Hepatocyte (in vitro differentiated cells): ENCODE measurements at places on chromosomes 16 and 17. TPM values are rescaled to one million over a fixed set of nuclear protein-coding genes. Genes with fewer than 3 reads are reported as not detected.

The LPO gene
- 0.24 and 1.0 TPM in 2 replicates for total RNA-seq

- peak overlapping the region; percentile 74 for H3K4me3 ChIP-seq
- H3K27me3 ChIP-seq: no peaks in the 10 kb centered on the region
- peaks cover 14% of the 10 kb centered on the region for H3K4me1 ChIP-seq
- H3K36me3 ChIP-seq: no peaks in the 10 kb centered on the region
- H3K27ac ChIP-seq: peak overlapping the region; percentile 99
- DNase-seq: peak; percentile 67
These were observed 485 bp downstream of the DNAJA3 start for GRCh38 chr16:4426021-4426684.

DNA sequence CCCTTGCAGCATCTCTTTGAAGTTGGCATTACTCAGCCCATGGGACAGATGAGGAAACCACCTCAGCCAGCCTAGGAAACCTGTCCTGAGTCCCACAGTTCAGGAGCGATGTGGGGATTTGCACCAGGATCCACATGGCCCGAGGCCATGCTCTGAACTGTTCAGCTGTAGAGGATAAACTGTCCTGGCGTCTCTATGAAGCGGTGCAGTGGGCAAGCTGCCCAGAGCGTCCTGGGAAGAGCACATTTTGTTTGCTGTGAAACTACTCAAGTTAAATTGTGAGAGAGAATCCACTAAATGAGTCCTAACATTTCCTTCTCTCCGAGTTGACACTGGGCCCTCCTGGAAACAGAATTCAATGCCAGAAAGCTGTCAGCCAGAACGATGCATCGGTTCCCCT, 276.6 kb upstream of the TNRC6C start:
- peak overlapping the region; percentile 27 for H3K27ac ChIP-seq
- peaks cover 8% of the 10 kb centered on the region for H3K4me1 ChIP-seq
- no peak overlapping the region for H3K4me3 ChIP-seq
- no peaks in the 10 kb centered on the region for H3K36me3 ChIP-seq

DNA sequence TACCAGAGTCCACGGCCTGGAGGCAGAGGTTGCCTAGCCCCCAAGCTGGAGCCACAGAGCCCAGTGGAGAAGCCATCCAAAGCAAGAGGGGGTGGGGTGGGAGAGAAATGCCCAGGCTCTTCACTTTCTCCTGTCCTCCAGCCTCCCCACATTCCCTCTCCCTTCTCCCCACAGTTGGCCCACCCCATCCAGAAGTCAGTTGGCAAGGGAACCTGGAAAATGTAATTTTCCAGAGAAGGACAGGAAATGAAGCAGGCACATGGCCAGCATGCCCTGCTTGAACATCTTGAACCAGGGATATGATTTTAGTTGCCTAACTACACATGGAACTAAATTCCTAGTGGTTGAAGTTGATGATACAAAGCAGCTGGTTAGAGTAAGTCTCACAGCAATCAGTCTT, 73.3 kb upstream of the IRX6 start:
- H3K4me3 ChIP-seq: no peak overlapping the region
- H3K27ac ChIP-seq: no peak overlapping the region
- H3K36me3 ChIP-seq: no peaks in the 10 kb centered on the region
- H3K27me3 ChIP-seq: peaks cover 4% of the 10 kb centered on the region
- peak; percentile 30 for DNase-seq
- H3K4me1 ChIP-seq: no peaks in the 10 kb centered on the region

DNA sequence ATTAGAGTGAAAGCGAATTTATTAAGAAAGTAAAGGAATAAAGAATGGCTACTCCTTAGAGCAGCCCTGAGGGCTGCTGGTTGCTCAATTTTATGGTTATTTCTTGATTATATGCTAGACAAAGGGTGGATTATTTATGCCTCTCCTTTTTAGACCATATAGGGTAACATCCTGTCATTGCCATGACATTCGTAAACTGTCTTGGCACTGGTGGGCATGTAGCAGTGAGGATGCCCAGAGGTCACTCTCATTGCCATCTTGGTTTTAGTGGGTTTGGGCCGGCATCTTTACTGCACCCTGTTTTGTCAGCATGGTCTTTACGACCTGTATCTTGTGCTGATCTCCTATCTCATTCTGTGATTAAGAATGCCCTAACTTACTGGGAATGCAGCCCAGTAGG, 58.2 kb downstream of the TANC2 start:
- H3K36me3 ChIP-seq: no peaks in the 10 kb centered on the region
- H3K27me3 ChIP-seq: no peaks in the 10 kb centered on the region
- H3K4me1 ChIP-seq: no peaks in the 10 kb centered on the region
- no peak overlapping the region for H3K27ac ChIP-seq
- no peak for DNase-seq
